Mesenteric fat pad (tissue), 1 donor: ENCODE measurements at places on chromosomes 11 and 22.

DNA sequence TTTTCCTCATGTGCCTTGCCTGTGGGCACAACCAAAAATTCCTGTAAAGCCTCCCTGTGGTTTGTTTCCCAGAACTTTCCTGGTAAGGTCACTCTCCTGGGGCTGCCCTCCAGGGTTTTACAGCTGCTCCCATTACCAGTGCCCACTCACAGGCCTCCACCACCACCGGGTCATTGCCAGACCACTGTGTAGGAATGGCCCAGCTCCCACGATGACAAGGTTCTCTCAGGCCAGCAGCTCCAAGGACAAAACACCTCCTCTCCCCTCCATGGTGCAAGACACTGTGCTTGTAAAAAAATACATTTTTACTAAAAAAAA is 96.1 kb upstream of the AKIP1 start:
- DNase-seq: no peak

DNA sequence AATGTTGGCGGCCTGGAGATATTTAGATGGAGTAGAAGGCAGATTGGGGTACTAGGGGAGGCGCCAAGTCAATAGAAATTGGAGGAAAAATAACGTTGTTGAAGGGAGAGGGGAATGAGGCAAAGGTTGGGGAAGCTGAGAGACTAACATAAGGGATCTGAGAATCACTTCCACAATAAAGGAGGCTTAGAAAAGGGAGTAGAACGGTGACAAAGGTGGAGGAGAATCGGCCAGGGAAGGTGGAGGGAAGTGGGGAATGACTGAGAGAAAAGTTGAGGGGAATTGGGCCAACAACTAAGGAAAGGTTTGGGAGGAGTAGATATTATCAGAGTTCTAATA is 510 bp downstream of the PPME1 start:
- DNase-seq: no peak

GRCh38 chr22:20243537-20244249 is 24.4 kb downstream of the RTN4R start:
- no peak for DNase-seq

DNA sequence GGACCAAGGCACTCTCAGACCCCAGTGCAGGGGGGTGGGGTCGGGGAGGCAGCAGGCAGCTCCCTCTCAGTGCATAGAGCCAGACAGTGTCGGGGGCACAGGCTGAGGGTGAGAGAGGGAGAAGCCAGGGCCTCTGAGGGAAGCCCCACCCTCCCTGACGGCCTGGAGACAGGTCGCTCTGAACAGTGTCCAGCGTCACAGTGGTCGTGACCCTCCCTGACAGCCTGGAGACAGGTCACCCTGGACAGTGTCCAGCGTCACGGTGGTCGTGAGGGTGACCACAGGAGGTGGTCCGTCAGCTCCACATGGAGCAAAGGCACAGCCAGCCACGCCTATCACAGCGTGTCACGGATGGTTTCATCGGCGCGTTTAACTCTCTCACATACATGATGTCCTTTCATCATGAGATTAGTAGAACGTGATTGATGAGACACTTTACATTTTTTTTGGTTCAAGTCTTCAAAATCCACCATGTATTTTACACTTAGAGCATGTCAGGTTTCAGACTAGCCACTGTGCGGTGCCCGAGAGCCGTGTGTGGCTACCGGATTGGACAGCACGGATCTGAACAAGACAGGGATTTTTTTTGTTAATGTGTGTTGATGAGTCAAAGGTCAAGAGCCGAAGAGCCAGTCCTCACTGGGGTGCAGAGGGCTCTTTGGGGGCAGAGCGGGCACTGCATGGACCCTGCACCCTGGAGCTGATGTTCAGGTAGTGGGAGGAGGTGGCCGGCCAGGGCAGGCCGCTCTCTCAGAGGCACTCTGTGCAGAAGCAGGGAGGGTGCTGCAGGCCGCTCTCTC is 23.9 kb upstream of the PANX2 start:
- DNase-seq: peak; percentile 89

DNA sequence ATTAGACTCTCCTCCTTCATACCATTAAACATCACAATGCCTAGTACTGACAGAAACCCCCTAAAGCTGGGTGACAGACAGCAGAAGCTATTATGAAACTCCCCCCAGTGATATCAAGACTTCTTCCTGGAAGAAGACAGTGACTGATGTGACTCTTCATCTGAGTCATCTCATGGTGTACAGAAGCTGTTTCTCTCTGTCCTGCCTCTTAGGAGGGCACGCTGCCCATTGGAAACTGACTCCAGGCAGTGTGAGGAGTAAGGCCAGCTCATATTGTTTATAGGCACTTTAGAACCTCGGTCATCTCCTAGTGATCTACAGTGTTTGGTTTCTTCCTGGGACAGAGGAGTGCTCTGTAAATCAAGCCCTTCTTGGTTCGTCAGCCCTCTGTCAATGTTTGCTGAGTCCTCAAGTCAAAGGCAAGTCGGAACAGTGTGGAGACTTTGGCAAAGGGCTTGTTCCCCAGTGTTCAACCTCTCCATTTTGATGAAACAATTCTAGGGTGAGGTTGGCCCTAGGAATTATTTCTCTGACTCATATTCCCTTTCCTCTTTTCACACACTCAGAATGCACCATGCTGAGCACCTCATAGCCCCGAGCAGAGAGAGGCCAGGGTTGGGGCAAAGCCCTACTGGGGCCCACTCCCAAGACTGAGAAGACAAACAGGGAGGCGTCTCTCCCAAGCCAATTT is 172.5 kb upstream of the TMEM45B start:
- DNase-seq: no peak

- no peak for DNase-seq
These were observed 589.7 kb upstream of the LRRC4C start for GRCh38 chr11:42049186-42049585.
